Activated gamma-delta T cell treated with Interleukin-2 at 50 U/mL for 16 hours (primary cell): ENCODE measurements at places on chromosomes 5 and 9.

DNA sequence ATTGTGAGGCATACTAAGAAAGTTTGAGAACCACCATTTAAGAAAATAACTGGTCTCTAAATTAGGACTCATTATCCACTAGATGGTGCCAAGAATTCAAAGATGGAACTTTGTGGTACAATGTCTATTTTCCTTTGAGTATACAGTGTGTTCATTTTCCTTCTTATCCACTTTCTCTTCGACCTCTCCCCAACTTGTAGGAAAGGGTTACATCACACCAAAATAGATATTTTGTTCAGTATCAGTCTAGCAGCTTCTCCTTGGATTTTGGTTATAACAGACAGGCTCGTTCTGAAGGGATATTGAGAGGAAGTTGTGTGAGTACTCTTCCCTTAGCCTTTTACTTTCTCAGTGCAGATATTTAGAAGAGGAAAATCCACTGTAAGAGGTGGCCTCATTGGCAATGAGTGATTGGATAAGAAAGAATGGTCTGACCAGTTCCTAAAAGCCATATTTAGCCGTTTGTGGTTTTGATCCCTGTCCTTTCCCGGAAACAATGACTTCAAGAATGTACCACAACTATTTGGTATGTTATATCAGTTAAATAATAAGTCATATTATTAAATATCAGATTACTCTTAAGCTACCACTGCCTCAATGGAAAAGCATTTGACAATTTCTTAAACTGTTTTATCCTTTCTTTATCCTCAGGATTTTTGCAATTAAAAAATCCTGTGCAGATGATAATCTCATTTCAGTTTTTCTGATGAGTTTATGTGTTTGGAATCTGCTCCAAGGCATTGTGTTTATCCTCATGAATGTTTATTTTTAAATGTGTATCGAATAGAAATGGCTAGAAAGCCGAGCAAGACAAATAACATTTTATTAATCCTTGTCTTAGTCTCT is 69.0 kb upstream of the GRAMD2B start:
- no peak for DNase-seq

DNA sequence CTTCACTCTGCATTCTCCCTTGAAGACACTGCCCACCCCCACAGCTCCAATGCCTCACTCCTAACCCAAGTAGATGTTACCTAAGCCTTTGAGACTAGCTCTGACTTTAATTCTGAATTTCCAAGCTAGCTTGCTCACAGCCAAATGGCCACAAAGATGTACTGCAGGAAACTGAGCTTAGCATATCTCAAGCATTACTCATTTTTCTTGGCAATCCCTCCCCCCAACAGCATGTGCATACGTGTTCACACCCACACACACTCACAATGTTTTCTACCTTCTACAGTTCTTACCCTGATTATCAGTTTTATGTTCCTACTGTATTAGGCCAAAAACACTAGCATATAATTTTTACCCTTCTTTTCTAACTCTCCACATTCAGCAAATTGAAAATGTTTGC is 13.7 kb upstream of the GRIA1 start:
- no peak for DNase-seq

DNA sequence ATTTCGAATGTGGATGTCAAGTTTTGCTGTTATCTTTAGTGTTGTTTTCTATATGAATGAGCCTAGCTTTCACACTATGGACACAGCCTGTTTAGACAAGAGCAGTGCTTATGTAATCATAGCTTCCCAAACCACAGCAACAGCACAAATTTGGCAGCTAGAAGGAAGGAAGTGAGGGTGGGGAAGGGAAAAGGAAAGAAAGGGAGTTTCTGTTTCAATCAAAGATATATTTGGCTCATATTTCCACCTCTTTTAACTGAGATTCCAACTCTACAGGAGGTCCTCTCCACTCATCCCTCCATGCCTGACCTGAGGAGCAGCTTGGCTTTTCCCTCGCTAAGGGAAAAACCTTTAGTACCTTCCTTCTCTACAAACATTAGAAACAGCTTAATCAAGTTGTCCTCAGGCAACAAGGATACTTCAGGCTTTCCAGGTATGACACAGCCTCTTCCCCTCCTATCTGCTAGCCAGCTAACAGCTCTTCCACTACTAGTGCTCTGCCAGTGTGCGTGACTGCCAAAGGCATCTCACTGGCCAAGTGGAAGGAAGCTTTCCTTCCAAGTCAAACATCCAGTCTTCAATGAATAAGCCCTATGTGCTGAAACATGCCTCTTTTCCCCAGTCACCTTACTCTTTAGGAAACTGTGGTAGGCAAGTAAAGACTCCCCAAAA is 268.6 kb upstream of the PTGER4 start:
- no peak for DNase-seq

- no peak for DNase-seq
Measured at GRCh38 chr5:35047785-35048404, at the start of gene AGXT2. AGXT2 (minus strand) TSS chr5:35047949; CDS start chr5:35047892, 57 bp downstream.

GRCh38 chr9:469672-470551 is 255.2 kb downstream of the DOCK8 start:
- peak; percentile 95 for DNase-seq

GRCh38 chr5:141691286-141691866 is 9.3 kb upstream of the ARAP3 start:
- no peak for DNase-seq

DNA sequence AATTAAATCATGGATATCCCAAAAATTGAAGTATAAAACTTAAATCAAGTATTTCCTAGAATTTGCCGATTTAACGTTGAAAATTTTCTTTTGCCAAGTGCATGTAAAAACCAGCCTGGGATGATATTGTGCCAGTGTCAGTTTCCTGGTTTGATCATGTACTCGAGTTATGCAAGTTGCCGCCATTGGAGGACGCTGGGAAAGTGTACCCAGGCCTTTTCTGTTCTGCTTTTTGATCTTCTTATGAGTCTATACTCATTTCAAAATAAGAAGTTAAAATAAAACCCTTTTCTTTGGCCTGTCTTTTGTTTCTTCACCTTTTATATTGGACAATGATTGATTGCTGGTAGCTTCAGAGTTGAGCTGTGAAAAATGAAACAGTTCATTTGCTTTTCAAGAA is 93.1 kb upstream of the NFIL3 start:
- DNase-seq, result no peak

GRCh38 chr5:174419540-174420132 is 304.7 kb upstream of the MSX2 start:
- DNase-seq, result peak; percentile 88

GRCh38 chr5:78719504-78720219 is 71.1 kb upstream of the LHFPL2 start:
- no peak for DNase-seq

DNA sequence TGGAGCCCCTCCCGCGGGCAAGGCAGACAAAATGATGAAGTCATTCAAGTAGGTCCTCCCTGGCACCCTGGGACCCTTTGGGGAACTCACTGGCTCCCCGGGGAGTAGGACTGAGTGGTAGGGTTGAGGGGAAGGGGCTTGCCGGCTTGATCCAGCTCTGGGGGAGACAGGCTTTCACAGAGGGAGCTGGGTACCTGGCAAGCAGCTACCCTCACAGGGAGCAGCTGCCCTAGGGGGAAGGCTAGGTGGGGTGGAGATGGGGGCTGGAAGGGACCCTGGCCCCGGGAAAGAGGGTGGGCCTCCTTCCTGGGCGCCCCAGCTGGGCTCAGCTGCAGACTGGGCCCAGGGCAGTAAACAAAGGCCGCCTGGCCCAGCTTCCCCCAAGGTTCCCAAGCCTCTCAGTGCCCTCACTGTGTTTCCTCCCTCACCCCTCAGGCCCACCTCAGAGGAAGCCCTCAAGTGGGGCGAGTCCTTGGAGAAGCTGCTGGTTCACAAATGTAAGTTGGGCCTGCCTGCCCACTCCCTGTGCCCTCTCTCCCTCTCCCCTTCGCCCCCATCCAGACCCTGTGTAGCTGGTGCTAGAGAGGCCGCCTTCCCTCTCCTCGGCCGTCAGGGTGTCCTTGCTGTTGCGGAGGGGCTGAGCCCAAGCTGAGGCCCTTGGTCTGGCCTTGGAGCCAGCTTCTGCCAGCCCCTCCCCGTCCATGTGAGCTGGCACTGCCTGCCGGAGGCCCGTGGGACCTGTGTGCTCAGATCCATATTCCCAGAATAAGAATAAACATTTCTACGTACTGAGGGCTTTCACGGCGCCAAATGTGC is 131.2 kb downstream of the RGS3 start:
- DNase-seq, result no peak

DNA sequence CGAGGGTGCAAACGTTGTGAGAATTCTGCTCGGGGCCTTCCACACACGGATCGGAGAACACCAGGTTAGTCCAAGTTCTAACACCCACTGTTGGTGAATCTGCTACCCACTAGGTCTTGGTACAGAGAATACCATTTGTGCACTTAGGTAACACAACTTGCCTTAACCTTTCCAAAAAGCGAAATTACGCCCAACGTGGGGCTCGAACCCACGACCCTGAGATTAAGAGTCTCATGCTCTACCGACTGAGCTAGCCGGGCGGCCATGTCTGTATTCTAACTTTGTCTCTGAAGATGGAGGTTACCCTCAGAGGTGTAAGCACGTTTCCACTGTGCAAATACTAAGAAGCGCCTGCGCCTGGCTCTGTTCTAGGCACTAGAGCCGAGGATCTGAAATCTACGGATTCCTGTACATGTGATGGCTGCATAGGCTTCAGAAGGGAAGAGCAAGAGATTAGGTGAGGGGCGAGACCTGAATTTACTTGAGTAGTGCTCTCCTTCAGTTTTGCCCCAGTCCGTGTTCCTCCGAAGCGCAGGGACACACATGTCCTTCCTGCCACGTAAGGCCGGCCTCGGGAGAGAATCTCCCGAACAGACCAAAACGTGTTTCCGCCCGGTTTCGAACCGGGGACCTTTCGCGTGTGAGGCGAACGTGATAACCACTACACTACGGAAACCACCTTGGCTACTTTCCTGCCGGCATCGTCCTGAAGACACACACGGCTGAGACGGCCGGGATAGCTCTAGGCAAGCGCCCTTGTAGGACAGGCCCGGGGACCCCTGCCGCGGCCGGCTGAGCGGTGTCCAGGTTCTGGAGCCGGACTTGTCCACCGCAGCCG is 1.1 kb upstream of the TRIM41 start:
- peak; percentile 95 for DNase-seq

- DNase-seq, result no peak
Measured at GRCh38 chr9:6930827-6931226, 173.1 kb downstream of the KDM4C start.

GRCh38 chr5:151477101-151477500 is 29.7 kb downstream of the SLC36A1 start:
- no peak for DNase-seq

DNA sequence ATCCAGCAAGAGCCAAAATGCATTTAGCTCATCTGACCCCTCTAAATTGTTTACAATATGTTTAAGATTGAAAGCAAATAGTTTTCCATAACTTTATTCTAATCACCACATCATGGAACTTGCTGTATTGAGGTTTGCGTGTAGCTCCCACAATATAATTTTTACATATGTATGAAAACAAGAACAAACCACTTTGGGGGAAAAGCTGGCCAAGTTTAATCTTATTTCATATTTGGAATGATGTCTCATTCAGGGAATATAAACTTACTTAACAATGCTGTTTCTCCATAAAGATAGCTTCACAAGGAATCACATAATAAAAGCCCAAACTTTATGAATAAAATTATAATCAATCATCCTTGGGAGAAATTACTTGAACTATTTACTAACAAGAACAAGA is 194.6 kb upstream of the PCSK5 start:
- DNase-seq, result no peak

- no peak for DNase-seq
Measured at GRCh38 chr9:113522858-113523257, 59.3 kb downstream of the RGS3 start.

DNA sequence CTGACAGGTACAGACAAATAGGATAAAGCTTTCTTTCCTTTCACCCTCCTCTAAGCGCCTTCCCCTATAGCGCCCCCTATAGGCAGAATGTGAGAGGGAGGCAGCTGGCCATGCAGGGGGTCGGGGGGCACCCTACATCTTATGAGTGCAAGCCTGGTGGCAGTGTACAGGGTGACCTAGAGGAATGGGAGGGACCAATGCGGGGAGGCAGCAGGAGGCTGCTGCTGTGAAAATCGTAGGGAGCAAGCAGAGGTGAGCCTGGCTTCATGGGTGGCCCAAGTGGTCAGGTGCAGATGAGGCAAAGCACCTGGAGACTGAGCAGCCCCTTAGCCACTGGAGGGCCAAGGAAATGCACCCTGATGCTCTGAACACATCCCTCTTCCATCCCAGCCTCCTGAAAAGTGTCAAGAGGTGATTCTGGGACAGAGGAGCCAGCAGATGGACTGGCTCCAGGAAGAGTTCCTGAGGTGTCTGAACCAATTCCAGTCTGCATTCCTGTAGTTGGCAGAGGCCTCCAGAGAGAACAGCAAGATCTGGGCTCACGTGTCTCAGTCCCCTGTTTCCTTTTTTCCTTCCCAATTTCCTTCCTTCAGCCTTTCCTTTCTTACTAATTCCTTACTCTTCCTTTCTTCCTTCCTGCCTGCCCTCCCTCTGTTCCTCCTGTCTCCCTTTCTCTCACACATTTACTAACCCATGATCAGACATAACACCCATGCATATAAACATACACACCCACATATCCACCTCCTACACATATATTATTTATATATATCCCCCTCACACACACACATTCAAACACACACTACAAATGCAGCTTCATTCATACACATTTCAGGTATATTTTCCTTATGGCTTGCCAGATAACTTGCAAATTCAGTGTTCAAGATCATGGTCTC is 32.8 kb upstream of the GALNT10 start:
- DNase-seq, result no peak

GRCh38 chr5:174327317-174327864 is 281.9 kb downstream of the NSG2 start:
- DNase-seq, result peak; percentile 28

DNA sequence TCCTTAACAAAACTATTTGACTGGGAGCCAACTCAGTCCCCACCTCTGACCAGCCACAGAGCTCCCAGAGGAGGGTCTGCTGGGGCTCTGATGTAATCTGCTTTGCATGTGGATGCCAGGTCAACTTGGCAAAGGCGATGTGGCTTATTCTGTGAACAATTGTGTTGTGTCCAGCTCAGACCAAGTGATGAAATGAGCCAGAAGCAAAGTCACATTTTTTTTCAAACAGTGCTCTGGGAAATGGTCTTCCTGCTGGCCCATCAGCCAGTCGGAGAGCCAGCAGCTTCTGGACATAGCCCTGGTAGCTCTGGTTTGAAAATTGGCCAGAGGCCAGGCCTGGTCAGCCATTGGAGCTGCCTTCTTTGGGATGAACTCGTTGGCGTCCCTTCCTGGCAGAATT is 86.5 kb downstream of the ANGPTL2 start:
- DNase-seq, result no peak

- DNase-seq, result no peak
Measured at GRCh38 chr5:151722546-151722945, 35.8 kb upstream of the SPARC start.

- DNase-seq, result no peak
Measured at GRCh38 chr9:87554171-87554910, 56.7 kb downstream of the DAPK1 start.

- no peak for DNase-seq
Measured at GRCh38 chr5:7686794-7687193, 164.1 kb downstream of the CFAP90 start.

GRCh38 chr5:135232958-135233357 is 166.1 kb downstream of the MACROH2A1 start:
- no peak for DNase-seq

GRCh38 chr5:157540707-157541446 is 34.7 kb downstream of the ADAM19 start:
- no peak for DNase-seq
